ENCODE measurements at places on chromosomes 3 and 15.

DNA sequence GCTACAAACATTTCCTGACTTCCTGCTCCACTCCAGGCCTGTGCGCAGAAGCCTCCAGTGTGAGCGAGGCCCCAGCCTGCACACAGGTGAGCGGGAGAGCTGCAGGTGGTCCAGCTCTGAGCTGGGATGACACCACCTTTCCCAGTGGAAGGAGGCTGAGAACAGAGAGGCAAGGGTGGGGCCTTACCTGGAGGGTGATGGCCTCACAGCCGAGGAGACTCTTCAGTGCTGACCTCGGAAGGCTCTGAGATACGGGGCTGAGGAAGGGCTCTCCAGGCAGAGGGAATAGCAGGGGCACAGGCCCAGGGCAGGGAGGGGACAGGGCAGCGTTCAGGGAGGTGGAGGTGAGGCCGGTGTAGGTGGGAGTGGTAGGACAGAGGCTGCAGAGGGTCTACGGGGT is 70.8 kb downstream of the EFCAB12 start:
- DNase-seq = no peak

DNA sequence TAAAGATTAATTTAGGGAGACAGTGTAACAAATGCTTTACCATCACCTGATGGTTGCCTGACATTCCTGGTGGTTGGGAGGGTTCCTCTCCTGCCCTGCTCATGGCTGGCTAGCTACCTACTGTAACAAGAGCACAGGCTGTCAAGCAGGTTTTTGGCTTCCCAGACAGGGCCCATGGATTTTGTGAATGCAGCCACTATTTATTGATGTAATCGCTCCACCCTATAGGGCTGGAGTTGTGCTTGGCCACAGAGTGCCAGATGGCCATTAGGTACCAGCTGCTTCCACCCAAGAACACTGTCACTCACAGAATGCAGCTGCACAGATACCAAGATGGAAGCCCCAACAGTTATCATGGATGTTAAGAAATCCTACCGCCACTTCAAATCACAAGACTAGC is 31.0 kb upstream of the KLHL25 start:
- DNase-seq = no peak

DNA sequence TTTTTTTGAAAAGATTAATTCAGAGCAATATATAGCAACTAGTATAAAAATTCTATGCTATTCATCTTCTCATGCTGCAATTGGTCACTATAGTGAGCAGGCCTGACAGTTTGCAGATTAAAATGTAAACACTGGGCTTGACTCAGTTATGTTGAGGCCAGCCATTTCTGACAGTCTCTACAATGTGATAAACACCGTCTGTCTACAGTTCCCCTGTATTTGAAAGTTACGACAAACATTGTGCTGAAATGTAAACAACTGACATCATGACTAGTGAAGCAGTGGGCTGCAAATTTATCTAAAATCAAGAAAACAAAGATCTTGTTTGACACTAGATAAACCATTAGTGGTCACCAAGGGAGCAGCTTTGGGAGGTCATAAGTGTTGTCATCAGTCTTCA is 197.4 kb downstream of the ISL2 start:
- DNase-seq = no peak

- DNase-seq = no peak
These were observed 558.3 kb downstream of the NR2F2 start for GRCh38 chr15:96888764-96889163.

DNA sequence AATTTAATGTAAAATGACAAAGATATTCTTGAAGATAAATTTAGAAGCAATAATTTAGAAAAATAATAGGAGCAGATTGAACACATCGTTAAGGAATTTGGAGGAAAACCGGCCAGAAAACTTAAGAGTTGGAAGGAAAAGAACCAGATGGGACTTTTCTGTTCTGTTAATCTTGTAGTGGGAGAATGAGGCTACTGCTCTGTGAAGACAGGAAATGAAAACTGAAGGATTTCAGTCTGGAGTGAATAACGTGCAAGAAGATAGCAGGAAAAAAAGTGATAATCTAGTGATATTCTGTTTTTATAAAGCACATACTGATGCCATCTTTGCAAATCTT is 74.2 kb downstream of the DPPA2 start:
- no peak for DNase-seq

DNA sequence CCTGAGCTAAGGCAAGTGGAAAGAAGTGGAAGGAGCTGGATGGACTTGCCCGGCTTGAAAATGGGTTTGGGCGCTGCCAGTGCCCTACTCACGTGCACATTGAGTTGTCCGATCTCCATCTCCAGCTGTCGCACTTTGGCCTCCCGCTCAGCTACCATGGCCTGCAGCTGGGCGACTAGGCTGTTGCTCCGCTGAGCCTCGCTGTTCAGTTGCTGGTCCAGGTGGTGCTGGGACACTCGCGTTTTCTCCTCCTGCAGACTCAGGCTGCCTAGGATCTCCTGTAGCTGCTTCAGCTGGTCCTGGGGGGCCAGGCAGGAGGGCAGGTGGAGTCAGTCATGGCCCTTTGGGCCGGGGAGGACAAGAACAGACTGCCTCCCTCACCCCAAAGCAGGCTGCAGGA is 33.0 kb upstream of the HHATL start:
- no peak for DNase-seq

Measured in hepatocyte (in vitro differentiated cells).